ENCODE measurements at places on chromosomes 4 and X.

- peak; percentile 32 for DNase-seq
These were observed at the start of gene LDOC1 for GRCh38 chrX:141176586-141177451. Gene LDOC1 (minus strand): TSS chrX:141177129. CDS start chrX:141177021, 108 bp downstream.

DNA sequence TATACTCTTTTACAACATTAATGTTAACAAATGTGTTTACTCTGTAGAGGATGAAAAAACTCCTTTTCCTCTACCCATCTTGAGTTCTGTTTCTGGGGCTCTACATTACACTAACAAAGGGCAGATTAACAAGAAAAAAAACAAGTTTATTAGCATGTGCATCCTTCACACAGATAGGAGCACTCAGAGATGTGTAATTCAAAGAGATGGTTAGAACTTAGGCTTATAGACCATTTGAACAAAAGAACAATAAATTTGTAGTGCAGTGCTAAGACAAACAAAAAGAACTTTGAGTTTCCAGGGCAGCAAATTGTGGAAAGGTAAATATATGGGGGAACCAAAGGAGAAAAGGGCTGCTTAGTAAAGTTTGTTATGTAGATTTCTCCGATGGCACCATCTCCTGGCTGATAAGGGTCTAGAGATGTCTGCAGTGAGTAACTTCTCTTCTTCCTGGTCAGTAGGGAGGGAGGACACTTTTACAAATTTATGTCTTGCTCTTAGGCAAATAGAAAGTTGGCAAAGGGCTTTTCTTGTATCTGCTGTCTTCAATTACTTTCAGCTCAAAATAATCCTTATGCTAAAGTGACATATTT, 1249.9 kb upstream of the TENM3 start:
- no peak for DNase-seq

GRCh38 chrX:133384454-133384853, 30.8 kb downstream of the GPC4 start:
- no peak for DNase-seq

DNA sequence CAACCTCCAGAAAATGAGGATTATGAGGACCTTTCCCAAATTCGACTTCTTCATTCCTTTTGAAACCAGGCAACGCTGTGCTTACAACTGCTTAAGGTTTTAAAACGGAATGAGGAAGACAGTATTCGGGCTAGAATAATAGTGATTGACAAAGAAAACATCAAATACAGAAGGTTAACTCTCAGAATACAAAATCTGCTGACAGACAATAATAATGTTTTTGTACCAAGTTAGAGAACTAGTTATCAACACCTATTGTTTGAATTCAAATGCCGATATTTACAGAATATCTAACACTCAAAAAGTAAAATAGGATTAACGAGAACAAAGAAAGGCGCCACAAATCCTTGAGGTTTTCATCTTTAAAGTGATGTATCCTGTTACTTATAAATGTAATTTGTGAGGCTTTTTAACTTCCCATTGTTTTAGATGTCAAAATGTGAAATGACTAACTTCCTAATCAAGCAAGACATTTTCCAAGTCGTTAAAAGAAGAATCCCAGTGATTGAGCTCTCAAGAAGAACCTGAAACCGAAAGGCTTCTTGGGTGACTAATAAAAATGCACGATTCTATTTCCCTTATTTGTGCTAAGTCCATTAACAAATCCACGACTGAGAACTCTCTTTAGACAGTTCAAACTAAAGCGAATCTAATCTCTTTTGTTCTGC, 118.3 kb downstream of the SORBS2 start:
- DNase-seq: no peak

DNA sequence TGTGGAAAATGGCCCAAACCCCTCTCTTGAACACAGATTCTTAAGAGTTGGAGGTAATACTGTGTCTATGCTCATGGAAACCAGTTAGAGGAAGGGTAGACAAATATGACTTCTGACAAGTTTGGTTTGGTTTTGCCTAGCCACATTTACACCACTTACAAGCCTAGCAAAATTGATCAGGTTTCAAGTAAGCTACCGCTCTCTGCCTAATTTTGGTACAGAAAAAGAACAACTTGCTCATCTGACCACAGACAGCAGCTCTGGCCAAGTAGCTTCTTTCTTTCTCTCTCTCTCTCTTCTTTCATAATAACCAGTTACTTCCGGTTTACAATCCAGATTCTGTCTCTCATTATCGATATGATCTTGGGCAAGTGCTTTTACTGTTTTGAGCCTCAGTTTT, 260.0 kb downstream of the GLUD2 start:
- no peak for DNase-seq

DNA sequence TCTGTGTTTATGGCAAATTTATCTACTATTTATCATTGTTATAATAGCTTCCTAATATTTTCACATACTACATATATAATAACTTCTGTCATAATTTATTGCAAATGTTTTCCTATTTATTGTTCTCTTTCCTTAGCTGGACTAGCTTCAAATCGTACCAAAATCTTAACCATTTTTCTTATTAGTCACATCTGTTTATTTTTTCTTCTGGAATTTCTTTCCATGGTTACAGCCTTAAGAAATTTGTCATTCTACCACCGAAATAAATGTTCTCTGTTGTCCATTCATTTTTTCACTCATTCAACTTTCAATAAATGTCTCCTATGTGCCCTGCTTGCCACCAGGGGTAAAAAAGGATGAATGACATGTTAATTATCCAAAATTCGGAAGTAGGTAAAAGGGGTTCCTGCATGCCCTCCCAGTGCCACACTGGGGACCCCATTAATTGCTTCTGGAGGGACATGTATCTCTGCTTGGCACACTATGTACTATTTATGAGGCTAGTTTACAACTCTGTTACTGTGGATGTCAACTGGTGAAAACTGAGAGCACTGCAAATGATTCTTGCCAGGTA, 182.1 kb downstream of the SH3KBP1 start:
- no peak for DNase-seq

DNA sequence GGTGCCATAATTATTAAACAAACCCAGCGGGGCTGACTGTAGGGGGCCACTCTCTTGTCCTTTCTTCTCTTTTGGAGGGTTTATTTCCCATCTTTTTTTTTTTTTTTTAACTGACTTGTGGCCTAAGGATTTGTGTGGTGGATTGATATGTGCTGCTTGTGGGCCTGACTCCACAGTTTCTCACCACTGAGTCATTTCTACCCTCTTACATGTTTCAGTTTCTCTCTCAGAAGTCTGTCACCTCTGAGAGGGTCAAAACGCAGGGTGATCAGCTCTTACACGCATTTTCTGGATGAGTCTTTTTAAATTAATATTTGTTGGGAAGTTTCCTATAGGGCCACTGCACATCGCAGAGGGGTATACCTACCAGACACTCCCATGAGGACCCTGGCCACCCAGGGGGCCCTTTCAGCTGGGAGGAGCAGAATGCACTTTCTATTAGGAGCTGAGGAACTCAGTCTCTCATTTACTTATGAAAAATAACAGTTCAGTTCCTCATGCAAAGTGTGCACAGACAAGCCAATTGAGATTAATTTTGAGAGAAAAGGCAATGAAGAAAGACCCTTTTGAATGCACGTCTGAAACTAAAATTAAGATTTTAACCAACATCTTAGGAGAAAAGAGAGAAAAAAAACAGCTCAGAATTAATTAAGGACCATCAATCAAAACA, 407.9 kb downstream of the TECRL start:
- DNase-seq: no peak

DNA sequence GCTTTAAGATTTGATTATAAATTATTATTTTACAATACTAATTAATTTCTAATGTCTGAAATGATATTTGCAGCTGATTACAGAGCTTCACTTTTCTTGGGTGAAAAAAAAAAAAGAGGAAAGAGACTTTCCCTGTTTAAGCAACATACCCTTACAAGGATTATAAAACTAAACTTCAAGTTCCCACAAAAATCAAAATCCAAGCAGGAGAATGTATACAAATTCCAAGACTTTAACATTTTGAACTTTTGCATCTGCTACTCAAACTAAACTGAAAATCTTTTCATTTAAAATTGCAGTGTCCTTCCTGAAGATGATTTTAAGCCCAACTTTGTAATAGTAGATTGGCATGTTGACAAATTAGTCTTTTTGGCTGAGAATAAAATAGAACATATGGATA, 742.4 kb upstream of the INTU start:
- no peak for DNase-seq

DNA sequence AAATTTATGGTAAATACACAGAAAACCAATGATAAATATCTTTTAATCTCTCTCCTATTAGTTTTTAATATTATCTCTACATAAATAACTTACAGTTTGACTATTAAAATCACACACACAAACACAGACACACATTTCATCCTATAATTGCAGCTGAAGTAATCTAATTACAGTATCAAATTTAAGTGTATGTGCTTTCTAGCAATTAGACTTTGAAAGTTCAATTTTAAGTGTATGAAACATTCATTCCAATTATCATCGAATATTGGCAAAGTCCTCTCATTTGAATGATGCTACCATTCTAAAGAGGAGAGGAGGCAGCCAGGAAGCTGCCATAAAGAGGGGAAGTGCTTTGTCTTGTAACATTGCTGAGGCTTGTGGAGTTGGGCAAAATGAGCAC, 221.2 kb upstream of the PABPC4L start:
- no peak for DNase-seq

GRCh38 chr4:138310991-138311390, 68.8 kb upstream of the SLC7A11 start:
- peak; percentile 6 for DNase-seq

GRCh38 chrX:22424122-22424915, 151.6 kb downstream of the CBLL2 start:
- DNase-seq: no peak

- no peak for DNase-seq
These were observed 1.5 kb downstream of the EREG start for GRCh38 chr4:74366367-74366911.

GRCh38 chr4:168361365-168362024, 42.9 kb upstream of the DDX60 start:
- no peak for DNase-seq

DNA sequence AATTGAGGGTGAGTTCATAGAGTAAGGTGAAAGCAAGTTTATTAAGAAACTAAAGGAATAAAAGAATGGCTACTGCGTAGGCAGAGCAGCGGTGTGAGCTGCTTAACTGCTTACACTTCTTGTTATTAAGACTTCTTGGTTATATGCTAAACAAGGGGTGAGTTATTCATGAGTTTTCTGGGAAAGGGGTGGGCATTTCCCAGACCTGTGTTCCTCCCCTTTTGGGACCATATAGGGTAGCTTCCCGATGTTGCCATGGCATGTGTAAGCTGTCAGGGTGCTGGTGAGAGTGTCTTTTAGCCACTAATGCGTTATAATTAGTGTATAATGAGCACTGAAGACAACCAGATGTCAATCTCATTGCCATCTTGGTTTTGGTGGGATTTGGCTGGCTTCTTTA, 126.5 kb downstream of the ARSF start:
- no peak for DNase-seq

DNA sequence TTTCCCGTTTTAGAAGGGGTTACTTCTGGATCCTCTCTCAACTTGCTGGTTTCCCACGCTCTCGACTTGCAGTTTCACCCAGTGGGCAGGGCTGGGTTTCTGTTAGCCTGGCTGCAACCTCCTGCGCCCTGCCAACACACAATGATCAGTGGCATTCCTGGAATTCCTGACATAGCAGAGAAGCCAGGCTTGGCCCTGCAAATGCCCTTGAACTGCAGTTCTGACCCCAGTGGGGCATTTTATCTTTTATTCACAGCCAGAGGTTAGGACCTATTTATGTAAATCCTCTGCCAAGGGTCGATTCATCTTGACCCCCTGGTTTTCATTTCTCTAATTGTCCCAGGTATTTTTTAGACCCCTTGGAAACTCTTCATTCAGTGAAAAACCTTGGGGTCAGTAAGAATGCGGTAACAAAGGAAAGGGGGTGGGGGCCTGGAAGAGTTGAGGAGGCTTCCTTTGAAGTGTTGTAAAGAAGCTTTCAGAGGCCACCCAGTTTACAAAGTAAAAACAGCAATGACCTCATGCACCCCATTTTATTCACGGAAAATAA, 217.6 kb downstream of the ZNF674 start:
- DNase-seq: peak; percentile 20

DNA sequence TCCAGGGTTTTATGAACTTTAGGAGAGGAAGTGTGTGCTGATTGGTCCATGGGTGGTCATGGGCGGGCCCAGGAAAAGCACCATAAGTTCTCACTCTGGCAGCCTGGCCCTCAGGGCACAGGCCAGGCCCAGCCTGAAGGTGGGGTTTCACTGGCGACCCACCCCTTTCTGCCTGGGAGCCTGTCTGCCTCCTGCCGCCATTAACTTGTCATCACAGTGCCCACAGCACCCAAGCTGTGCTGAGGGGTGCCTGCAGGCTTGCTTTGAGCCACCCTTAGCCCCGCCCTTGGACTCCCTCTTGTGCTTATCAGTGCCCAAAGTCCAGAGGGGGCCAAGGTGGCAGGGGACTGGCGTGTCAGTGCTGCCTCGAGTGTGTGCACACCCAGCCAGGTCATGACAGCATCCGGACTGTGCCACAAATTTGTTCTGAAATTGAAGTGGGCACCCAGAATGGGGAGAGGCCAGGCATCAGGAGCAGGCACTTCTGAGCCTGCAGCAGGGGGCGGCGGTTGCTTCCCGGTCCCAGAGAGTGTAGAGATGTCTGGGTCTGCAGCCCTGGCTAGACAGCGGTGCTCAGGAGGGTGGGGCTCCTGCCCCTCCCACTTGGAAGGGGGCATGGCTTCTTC, 455.6 kb downstream of the TMA16 start:
- no peak for DNase-seq

DNA sequence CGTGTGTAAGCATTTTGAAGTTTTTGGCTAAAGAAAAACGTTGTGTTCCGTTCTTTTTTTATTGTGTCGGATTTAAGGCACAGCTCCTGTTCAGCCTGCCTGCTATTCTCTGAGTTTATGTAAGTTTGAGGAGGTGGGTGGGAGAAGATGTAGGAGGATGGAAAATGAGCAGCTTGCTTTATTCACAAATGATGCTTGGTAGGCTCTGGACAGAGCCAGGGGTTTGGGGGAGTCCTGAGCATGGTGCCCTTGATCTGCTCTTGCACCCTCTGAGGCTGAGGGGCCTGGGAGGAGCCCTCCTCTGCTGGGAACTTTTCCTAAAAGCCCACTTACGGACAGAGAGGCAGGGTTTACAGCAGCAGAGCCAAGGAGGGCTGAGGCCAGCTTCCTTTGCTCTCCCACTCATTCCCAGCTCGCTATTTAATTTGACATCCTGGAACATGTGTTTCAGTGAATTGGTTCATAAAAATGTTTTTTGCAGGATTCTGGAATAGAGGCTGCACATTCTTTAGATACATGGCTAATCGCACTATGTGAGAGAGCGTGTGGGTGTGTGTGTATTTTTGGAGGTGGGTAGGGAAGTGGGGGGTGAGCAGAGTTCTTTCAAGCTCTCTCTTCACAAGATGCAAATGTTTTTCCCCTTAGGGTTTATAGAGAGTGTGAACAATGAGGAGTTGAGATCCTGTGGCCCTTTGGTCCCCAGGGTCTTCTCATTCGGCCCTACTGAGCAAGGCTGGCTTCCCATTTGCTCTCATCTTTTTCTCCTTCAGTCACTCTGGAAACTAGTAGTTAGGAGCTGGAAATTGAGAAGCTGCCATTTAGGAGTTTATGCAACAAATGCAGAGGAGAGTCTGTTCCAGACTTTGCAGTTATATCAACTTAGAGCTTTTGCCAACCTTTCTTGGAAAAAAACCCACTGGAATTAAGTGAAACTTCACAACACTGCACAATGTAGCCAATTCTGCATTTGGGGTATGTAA, 32.1 kb downstream of the TMEM131L start:
- no peak for DNase-seq

GRCh38 chr4:147689067-147689466, 5.1 kb upstream of the PRMT9 start:
- no peak for DNase-seq
